ENCODE measurements at places on chromosomes 3 and 15.

DNA sequence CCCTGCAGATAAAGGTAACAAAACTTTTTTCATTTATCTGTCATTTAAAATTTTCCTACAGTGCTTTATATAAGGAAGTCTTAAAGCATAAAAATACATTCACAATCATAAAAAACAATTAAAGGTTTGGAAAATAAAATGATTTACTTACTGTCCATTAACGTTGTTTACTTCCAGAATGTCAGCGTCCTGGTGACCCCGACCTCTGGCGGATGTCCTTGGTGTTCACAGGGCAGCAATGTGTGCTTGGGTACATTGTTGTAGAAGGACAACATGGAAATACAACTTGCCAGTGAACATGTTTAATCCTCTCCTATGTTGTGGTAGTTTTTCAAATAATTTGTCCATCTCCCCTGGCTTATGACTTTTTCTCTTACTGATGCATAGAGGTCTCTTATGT lies 168.8 kb upstream of the NDN start:
- no peak for DNase-seq

DNA sequence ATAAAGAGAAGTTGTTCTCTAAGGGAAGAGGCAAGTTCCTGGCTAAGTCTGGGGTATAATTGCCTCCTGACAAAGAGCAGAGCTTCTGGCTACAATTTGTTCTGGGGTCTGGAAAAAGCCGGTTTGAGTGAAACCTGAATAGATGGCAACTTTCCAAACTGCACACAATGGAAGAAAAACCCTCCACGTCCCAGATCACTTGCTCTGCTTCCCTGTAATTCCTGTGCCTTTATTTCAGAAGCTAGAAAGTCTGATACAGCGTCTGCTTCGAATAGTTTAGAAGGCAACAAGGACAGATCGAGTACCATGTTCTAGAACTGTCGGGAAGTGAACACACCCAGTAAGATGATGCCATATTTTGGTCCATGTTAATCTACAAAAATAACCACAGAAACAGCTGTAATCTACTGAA lies 1.6 kb upstream of the WDR82 start:
- DNase-seq: no peak

GRCh38 chr3:98750276-98750919 lies 12.7 kb upstream of the ST3GAL6 start:
- DNase-seq: no peak

- DNase-seq: no peak
These were observed 147.4 kb downstream of the CMSS1 start for GRCh38 chr3:99965077-99965476.

- no peak for DNase-seq
These were observed 50.2 kb downstream of the CDCP1 start for GRCh38 chr3:45095916-45096526.

- no peak for DNase-seq
These were observed 38.3 kb upstream of the INO80 start for GRCh38 chr15:41154412-41154811.

DNA sequence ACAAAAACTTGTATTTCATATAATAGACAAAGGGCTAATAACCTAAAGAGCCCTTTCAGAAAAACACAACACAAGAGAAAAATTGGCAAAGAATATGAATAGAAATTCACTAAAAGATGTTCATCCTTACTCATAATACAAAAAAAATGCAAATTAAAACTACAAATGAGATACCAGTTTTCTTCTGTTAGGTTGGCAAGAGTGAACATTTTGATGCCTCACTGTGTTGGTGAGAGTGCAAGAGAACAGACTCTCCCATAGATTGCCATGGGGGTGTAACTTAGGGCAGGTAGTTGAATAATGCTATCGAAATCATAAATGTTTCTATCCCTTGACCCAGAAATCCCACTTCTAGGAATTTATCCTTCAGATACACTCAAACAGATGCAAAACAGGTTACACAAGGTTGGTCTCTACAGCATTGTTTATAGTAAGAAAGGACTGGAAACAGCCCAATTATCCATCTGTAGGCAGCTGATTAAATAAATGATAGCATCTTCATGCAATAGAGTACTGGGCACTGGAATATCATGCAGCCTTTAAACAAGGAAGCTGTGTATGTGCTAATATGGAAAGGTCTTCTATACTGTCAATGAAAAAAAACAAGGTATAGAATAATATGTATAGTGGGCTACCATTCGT lies 146.3 kb downstream of the TLE3 start:
- no peak for DNase-seq
